Renal cortex interstitium (tissue), 15 donors: ENCODE measurements at places on chromosomes 2 and 18. TPM values are rescaled to one million over a fixed set of nuclear protein-coding genes. Genes with fewer than 3 reads are reported as not detected.

ANKAR gene
- 16.4 TPM for polyA plus RNA-seq

SRSF7 gene
- polyA plus RNA-seq: 243 TPM

CYP26B1 gene
- 32.2 TPM for polyA plus RNA-seq

ARHGAP15 gene
- polyA plus RNA-seq: 3.2 TPM

RAB31 gene
- polyA plus RNA-seq: 25.3 TPM

TRIM43 gene
- polyA plus RNA-seq: 0.20 TPM

PIGN gene
- polyA plus RNA-seq: 32.9 TPM

GRCh38 chr18:67131498-67131897 is 385.0 kb downstream of the DSEL start:
- no peak for DNase-seq

- no peak for DNase-seq
Observed at GRCh38 chr2:176240301-176240700, 28.9 kb upstream of the MTX2 start.

DNA sequence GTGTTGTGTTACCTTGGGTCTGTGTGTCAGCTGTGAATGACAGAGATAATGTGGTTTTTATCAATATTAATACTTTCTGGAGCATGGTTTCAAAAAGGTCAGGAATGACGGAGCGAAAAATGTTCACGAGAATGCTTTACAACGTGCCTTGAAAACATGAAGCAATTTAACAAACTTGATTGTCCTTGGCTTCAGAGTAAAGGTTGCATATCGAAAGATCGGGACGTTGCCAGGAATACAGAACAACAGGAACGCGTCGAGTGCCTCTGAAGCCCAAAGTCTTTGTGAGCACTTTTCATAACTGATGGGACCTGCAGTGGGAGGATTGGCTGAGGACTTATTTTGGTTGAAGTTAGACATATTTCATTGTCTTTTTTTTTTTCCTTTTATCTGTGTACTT is 206.1 kb downstream of the ZNF407 start:
- DNase-seq: no peak

DNA sequence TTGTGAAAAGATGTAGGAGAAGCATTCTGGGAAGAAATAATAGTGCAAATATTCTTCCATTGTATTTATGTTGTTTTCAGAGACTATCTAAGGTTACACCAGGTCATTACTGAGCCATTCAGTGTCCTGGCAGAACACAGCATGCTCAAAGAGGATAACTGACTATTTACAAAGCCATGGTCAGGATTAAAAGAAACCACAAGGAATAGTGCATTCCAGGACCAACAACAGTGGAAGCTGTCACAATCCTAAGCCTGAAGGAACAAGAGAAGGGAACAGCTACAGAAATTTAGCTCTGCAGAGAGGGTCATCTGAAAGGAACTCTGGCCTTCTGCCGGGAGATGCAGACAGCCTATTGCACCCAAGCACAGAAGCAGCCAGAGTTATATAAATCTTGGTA is 116.7 kb downstream of the DSC3 start:
- DNase-seq: no peak

- DNase-seq: no peak
Observed at GRCh38 chr2:38207168-38207567, 131.2 kb upstream of the CYP1B1 start.

- no peak for DNase-seq
Observed at GRCh38 chr2:172821370-172822338, 86.0 kb downstream of the RAPGEF4 start.

- no peak for DNase-seq
Observed at GRCh38 chr2:237180987-237181386, 95.3 kb downstream of the COPS8 start.

DNA sequence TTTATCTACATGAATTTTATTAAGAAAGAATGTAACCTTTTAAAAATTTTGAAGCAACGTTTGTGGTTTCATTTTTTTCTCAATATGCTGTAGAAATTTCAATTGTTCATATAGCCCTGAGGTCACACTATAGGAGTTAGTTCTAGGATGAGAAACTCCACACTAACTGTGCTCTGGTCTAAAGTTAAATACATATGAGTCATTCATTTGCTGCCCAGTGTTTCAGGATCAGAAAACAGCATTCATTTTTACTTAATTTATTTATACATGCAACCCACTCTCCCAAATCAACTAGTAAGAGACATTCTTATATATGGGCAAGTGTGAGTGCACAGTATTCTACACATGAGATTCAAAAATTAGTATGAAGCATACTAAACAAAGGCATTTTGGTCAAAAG is 137.9 kb downstream of the DOCK10 start:
- DNase-seq: no peak

DNA sequence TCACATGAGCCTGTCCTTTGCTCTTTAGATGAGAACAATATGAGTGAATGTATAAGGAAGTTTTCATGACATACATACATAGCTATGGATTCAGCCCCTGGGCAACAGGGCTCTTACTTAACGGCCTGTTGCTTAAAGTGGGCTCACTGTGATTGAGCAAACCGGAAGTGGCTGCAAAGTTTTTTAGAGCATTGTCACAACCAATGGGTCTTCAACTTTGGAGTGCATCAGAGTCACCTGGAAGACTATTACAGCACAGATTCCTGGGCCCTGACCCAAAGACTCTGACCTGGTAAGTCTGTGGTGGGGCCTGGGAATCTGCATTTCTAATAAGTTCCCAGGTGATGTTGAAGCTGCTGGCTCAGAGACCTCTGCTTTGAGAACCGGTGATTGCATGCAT is 106.3 kb upstream of the SEC11C start:
- DNase-seq: no peak

- DNase-seq: no peak
Observed at GRCh38 chr18:77008576-77009315, 123.8 kb downstream of the MBP start.

DNA sequence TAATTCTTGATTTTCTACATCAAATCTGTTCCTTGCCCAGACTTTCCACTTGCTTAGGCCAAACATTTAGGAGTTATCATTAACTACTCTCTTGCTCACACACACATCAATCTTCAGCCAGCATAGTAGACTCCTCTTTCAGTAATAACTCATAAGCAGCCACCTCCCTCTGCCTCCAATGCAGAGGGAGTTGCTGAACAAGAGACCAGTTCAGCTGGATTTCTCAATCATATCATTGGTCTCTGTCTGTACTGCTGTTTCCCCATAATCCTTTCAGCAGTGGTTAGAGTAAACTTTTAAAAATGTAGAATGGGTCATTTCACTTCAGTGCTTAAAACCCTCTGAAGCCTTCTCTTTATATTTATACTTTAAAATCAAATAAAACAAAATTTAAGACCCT is 112.9 kb downstream of the SLC39A10 start:
- DNase-seq: no peak
